Activated CD4-positive, CD25-positive, alpha-beta regulatory T cell treated with anti-CD3 and anti-CD28 coated beads, Interleukin-2, amount 50 U/mL, for 72 hours (primary cell): ENCODE measurements at places on chromosomes 12 and 14.

DNA sequence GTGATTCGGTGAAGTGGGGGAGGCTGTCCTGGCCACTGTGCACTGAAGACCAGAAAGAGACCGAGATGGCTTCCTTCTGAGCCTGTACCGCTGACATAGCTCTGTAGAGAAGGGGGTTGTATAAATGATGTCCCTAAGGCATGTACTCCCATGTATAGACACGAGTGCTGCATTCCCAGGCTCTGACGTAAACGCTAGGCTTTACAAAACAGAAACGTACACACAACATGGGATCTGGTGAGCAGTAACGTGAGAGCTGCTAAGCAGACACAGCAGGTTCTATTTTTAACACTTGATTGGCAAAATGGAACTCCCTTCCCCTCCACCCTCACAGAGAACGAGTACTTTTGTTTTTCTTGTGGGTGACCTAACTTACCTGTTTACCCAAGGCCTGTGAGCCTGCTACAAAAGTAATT lies 35.9 kb downstream of the ACADS start:
- peak; percentile 11 for DNase-seq

DNA sequence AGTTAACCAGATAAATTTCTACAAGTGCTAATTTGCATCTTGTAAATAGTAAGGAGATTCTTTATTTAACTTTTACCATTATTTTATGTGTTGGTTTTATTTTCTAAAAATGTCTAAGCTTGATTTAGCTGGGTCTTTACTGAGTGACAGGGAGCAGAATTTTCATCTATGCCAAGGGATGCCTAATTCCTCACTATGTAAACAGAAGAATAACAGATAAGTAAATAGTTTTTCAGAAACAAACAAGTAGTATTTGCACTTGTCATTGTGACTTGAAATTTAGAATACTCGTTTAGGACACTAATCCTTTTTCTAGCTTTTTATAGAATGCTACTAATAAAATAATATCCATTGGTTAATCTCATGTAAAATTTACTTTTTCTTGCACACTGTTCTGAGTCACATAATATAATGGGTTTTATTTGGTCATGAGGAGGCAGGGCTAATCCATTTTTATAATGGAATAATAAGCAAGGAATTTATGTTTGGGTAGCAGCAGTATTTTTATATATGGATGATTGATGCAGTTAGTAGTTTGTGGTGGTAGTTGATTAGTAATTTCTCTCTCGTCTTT lies 746.5 kb downstream of the SLC6A15 start:
- DNase-seq = no peak

- peak; percentile 82 for DNase-seq
Measured at GRCh38 chr14:99729991-99730875, 46.1 kb downstream of the CYP46A1 start.

DNA sequence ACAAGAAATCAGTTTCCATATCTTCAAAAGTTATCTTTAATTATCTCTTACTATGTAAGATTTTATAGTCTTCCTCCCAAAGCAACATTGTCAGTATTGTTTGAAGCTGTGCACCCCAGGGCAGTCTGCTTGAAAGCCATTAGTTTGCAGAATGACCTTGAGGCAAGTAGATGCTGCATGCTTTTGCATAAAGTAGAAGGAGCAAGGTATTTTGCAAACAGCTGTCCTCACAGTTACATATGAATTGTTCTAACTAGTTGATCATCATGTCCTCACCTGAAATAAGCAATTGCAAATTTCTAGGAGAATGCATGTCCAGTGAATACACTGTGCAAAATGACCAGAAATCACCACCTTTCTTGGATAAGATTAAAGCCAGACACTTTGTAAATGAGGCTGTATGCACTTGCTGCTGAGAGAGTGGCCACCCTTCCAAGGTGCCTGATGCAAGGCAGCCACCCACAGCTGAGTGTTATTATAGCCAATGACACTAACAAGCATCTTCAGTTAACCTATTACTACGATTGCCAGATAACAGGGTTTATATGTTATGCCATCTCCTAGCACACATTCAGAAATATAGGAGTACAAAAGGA lies 730.0 kb upstream of the TMEM132C start:
- DNase-seq = no peak

DNA sequence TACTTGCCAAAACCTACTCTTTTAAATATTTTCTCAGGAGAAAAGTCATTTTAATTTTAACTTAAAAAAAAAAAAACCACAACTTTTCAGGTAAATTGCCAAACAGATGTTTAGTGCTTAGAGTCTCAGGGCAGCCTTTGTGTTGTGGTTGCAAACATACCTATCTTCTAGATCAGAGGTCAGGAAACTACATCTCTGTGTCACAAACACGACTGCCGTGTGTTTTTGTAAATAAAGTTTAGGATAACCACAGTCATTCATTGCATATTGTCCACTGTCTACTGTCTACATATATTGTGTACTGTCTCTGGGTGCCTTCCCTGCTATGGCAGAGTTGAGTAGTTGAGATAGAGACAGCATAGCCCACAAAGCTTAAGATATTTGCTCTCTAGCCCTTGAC lies 48.9 kb downstream of the DYRK2 start:
- DNase-seq = no peak

DNA sequence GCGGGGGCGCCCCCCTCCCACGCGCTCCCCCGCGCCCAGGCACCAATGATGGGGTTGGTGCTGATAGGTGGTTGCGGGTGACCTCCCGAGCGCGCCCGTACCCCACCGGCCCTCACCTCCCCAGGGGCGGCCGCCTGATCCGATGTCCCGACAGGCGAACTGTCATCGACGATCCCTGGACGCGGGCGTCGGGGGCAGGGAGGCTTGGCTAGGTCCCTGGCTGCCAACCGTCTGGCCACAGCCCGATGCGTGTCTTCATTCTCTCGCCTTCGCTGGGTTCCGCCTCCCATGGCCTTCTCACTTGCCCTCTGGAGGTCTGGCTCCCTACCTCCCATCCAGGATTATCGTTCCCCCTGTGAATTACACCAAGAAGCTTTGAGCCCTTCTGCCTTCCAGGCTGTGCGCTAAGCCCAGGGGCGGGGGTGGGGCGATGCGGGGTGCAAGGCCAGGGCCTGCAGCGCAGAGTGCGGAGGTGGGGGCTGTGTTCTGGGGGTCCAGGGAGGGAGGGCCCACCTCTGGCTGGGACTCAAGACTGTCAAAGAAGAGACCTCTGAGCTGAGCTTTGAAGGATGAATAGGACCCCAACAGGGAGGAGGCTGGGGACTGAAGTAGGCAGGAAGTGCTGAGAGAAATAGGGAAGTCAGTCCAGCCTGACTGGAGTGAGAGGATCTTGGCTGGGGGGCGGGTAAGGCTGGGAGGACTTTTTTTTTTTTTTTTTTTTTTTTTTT lies 7.7 kb upstream of the RACGAP1 start:
- no peak for DNase-seq
